ENCODE measurements at places on chromosomes 13 and 19. TPM values are rescaled to one million over a fixed set of nuclear protein-coding genes. Genes with fewer than 3 reads are reported as not detected.

Gene CEACAM16
- polyA plus RNA-seq = not detected

DNA sequence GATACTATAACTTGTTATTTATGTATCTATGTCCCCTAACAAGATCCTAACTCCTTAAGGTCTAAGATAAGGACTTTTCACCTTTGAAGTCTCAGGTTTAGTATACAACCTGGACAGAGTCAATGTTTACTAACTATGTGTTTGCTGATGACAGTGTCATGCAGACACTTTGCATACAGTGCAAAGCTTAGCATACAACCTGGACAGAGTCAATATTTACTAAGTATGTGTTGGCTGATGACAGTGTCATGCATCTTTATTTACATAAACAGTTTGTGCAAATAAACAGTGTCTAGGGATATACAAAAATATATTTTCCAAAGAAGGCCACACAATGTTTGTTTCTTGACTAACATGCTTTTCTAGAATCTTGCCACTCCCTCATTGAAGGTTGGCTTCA lies 34.7 kb downstream of the DCT start:
- DNase-seq = no peak

DNA sequence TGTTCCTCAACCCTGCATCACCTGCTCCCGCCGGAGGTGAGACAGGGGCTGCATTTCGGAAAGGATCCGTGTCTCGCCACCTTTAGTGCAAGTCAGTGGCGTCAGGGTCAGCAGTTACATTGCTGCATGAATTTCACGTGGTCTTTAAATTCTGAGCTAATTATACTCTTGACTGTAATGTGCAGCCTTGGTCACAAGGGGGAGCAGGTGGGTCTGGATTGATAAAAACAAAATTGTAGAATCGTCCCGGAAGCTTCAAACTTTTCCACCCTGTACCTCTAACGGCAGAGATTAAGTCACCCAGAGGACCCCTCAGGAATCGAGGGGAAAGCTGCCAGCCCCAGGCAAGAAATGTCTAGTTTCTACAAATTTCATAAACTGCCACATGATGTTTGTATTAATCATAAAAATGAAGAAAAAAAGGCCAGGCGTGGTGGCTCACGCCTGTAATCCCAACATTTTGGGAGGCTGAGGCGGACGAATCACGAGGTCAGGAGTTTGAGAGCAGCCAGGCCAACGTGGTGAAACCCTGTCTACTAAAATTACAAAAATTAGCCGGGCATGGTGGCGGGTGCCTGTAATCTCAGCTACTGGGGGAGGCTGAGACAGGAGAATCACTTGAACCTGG lies 20.2 kb downstream of the BBC3 start:
- DNase-seq = no peak

Gene FUT3
- not detected for polyA plus RNA-seq

GRCh38 chr13:79966059-79966458 lies 374.9 kb downstream of the SPRY2 start:
- no peak for DNase-seq

DNA sequence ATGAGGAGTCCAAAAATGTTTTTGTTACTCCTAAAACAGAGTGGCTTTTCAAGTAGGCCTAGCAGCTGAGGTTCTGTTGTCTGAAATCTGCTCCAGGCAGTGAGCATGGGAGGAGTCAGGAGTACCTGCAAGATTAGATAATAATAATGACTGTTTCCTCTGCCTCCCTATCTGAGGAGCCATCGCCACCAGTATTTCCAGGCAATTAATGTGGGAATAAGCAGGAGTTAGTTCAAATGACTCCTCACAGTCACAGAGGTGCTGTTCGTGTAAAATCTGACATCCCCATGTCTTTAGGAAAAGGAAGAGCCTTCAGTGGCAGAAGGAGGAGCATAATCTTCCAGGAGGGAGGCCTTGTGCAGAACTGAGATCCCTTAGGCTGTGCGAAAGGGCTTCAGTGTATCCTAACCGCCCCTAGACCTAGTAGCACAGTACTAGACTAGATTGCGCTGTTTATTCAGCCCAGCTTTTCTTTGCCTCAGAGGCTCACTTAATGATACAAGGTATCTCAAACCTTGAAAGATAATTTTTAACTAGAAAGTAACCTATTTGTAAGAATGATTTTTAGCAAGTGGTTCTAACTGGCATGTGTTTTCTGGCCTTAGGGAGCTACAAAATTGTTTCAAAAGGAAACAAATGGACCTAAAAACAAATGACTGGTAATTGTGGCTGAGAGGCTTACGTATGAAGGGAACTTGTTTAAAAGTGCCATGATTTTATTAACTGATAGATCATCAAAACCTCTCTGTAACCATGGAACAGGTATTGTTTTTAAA lies 49.0 kb downstream of the FREM2 start:
- no peak for DNase-seq

Gene GNG7
- polyA plus RNA-seq = 10.6 TPM

DNA sequence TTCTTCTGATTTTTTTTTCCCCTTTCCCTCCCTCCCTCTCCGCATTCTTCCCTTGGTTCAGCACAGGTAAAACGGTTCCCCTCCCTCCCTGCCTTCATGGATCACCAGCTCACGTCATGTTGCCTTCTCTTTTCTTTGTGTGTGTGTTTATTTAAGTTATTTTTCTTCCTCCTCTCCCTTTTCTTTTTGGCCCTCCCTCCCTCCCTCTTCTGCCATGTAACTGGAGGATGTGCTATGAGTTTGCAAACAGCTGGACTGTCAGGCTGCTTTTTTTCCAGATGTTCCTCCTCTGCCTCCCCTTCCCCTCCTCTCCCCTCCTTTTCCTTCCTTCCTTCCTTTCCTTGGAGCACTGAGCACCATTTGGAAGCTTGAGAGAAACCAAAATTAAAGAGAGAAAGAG lies 2.0 kb downstream of the LENG9 start:
- DNase-seq = no peak

DNA sequence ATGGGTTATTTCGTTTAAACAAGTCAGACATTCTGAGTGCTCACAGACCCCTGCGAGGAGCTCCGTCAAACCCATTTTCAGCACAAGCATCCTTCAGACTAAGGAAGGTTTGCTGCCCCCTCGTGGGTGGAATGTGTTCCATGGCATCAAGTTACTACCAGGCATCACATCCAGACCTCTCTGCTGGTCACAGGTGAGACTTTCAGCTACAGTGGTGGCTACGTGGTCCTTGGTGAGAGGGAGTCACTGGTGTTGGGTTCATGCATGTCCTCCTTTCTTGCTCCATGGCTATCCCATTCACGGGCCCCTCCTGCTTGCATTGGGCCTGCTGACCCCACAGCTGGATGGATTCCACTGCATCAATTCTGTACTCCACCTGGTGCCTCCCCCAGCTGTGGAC lies 9.1 kb upstream of the LILRB5 start:
- DNase-seq = peak; percentile 19

- no peak for DNase-seq
Observed at GRCh38 chr13:100315522-100315921, 226.6 kb downstream of the PCCA start.

Gene APOE
- polyA plus RNA-seq = not detected

GRCh38 chr19:45047188-45047797 lies 8.4 kb downstream of the CLASRP start:
- peak; percentile 34 for DNase-seq

Gene COMP
- 0.16 TPM for polyA plus RNA-seq

DNA sequence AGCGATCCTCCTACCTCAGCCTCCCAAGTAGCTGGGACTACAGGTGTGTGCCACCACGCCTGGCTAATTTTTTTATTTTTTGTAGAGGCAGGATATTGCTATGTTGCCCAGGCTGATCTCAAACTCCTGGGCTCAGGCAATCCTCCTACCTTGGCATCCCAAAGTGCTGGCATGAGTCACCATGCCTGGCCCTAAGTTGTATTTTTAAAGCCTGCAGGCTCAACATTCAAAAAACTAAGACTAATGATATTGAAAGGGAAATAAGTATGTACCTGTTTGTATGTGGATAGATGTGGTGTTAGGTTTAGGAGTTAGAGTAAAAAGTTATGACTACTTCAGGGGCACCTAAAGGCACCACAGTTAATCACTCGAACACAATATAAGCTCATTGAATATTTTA lies 5.4 kb upstream of the IPO5 start:
- DNase-seq = no peak

DNA sequence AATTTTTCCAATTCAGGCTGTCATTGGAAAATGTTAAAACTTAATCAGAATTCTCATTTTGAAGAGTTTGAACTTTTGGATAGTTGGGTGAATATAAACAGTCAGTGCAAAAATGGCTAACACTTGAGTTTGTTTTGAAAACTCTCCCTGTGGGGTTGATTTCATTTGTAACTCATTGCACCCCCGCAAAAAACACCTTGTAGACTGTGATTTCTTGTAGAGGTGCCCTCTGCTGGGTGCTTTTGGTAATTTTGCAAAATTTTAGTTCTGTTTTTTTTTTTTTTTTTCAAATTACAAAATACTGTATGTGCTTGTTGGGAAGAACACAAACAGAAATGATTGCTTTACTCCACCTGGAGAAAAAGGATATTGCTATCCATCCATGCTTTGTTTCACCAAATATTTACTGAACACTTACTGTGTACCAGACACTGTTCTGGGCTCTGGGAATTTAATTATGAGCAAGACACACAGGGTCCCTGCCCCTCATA lies 28.2 kb upstream of the GPI start:
- DNase-seq = no peak

Gene LONP1
- 91.2 TPM for polyA plus RNA-seq

Gene FXYD1
- polyA plus RNA-seq = not detected

GRCh38 chr13:42893214-42893671 lies 98.8 kb downstream of the EPSTI1 start:
- DNase-seq = no peak

GRCh38 chr13:53045189-53045588 lies 16.6 kb downstream of the OLFM4 start:
- no peak for DNase-seq

Gene GRK1
- polyA plus RNA-seq = not detected

DNA sequence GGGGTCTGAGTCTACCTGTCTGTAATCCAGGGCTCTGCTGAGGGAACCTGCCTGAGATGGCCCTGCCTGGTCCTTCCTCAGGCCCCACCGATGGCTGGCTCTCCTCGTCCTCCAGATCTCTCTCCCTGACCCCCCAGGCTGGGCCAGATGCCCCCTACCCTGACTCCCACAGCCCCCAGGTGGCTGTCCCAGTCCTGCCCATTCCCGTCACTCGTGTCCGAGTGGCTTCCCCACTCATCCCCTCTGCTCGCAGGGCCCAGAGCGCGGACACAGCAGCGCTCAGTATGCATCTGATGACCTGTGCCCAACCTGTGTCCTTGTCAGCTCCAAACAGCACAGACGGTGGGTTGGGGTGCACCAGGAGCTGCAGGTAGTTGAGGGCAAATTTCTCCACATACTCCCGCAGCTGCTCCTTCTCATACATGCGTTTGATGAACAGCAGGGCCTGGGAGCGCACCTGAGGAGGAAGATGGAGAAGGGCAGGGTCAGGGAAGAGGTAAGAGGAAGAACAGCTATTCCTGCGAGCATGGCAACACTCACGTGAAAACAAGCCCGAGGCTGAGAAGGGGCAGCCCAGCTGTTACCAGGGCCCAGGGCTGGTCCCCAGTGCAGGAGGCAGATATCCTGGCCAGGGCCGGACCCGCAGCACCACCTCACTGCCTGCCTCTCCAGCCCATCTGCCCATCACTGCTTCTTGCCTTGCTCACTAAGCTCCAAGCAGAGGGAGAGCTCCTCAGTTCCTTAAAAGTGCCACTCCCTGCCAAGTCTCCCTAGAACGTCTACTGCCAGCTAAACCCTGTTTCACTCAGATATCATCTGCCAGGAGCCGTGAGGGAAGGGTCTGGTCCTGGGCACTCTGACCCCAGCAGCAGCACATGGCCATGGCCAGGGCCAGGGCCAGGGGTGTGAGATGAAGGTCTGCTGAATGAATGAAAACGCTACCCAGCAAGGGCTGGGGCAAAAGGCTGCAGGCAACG lies 11.1 kb upstream of the RSPH6A start:
- no peak for DNase-seq

Gene SELENOV
- polyA plus RNA-seq = not detected

- DNase-seq = no peak
Observed at GRCh38 chr19:4363571-4364304, 20.4 kb downstream of the MPND start.

- DNase-seq = no peak
Observed at GRCh38 chr13:59906413-59907049, 257.2 kb downstream of the DIAPH3 start.

GRCh38 chr13:20370815-20371421 lies 138.8 kb upstream of the GJB6 start:
- DNase-seq = no peak

- no peak for DNase-seq
Observed at GRCh38 chr19:664913-665443, 2.0 kb upstream of the RNF126 start.

DNA sequence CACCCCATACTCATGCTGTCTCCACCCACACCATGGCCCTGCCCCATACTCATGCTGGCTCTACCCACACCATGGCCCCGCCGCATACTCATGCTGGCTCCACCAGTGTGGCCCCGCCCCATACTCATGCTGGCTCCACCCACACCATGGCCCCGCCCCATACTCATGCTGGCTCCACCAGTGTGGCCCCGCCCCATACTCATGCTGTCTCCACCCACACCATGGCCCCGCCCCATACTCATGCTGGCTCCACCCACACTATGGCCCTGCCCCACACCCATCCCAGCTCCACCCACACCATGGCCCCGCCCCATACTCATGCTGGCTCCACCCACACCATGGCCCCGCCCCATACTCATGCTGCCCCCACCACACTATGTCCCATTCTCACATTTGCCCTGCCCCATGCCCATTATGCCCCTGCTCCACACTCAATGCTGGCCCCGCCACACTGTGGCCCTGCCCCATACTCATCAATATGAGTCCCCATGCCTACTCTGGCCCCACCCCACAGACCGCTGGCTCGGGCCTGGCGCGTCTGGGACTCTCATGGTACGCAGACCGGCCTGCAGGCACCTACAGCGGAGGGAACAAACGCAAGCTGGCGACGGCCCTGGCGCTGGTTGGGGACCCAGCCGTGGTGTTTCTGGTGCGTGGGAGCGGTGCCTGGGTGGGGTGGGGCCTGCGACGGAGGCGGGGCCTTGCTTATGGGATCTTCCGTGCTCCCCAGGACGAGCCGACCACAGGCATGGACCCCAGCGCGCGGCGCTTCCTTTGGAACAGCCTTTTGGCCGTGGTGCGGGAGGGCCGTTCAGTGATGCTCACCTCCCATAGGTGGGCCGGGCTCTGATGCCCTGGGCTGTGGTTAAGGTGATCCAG lies 3.7 kb upstream of the ARHGAP45 start:
- DNase-seq = no peak

Gene TMEM38A
- polyA plus RNA-seq = 18.4 TPM

- DNase-seq = no peak
Observed at GRCh38 chr13:30696278-30697176, 38.8 kb upstream of the ALOX5AP start.

DNA sequence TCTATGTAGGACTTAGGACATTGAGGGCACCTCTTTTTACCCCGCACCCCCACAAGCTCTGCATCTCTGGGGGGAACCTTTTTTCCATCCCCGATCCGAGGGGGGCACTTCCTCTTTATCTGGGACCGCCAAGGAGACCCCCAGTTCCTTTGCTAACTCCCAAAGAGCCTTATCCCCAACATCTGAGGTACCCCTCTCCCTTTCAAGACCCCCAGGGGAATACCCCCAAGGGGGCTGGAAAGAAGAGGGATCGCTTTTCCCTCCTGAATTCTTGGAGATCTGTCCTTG lies 1.1 kb downstream of the TNFSF9 start:
- no peak for DNase-seq

Gene NCAN
- polyA plus RNA-seq = 0.12 TPM
